Type B pancreatic cell (in vitro differentiated cells): ENCODE measurements at places on chromosomes 7 and 10. TPM values are rescaled to one million over a fixed set of nuclear protein-coding genes. Genes with fewer than 3 reads are reported as not detected.

DNA sequence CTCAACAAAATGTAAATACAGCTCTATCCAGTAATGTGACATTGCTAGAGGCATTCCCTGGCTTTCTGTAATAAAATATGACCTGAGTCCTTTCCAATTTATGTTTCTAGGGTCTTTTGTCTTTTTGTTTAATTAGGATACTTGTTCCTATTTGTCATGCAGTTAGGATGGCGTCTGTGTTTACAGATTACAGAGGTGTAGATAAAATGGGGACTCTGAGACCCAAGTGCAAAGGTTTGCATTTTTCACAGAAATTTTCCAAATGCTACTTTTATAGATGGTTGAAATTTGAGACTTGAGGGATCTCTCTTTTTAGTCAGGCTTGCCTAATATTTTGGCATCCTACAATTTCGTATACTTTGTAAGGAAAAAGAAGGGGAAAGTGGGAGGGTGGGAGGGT, 332.4 kb downstream of the PTEN start:
- no peak for DNase-seq

DNA sequence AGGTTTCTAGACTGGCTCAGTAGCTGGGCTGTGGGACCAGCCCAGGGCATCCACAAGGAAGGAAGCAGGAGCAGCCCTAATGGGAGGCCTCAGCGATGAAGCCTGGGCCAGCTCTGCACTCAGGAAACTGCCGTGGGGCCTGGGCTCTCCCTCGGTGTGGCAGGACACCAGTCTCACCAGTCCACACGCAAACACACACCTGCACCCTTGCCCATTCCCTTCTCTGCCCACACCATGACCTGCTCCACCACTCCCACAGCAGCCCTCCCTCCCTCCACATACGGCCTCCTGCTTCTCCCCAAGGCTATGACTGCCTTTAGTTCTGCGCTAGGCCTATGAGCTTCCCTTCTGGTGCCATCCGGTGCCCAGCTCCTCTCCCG, 7.1 kb downstream of the FGF8 start:
- no peak for DNase-seq

- DNase-seq, result no peak
These were observed 596.5 kb downstream of the NXPH1 start for GRCh38 chr7:9029681-9030530.

- no peak for DNase-seq
These were observed 6.0 kb downstream of the IL15RA start for GRCh38 chr10:5971315-5971832.

WDR86 gene
- total RNA-seq, result 13.0 and 83.0 TPM in 2 replicates

DNA sequence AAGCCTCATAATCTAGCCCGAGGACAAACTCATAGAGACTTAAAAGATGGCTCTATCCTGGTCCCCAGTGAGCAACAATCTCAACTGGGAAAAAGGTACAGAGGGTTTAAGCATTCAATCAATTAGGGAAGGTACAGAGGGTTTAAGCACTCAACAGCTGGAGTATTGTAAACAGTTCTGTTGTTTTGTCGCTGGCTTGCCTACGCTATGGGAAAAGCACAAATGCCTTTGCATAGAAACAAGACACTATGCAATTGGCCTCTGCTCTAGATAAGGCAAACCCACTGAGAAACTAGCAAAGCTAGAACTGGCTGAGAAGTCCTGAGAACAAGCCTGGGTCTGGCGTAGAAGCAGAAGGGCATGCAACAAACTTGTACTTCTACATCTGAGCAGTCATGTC, 69.3 kb downstream of the GFRA1 start:
- DNase-seq, result no peak

DNA sequence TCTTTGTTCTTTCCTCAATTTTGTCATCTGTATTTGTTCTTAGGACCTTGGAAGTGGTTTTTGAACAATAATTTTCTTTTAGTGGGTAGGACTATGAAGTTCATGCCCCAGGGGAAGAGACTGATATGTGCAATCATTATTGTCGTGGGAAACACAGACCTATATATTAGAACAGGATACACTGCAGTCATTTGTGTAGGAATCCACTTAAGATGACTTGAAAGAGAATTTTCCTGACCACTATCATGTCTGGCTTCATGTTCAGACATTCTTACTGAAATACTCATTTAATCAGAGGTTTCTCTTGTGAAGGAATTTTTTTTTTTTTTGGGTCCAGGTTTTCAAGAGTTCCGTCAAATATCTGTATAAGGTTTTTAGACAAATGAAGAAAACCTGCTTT, 163.6 kb downstream of the SUGCT start:
- DNase-seq, result no peak

DNA sequence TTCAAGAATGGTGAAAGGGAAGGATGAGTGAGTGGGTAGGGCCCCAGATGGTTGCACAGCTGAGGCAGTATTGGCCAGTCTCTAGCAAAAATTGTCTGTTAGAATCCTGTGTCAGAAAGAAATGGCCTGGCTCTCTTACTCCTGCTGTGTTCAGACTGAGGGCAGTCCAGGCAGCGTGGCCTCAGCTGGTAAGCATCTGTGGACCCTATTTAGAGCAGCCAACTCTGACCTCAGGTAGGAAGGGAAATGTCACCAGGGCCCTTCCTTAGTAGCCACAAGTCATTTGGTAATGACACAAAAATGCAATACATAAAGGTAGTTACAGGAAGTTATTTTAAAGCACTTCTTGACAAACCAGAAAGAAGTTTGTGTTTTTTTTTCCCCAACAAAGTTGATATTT, 1194.7 kb downstream of the CNTNAP2 start:
- no peak for DNase-seq

OPN4 gene
- total RNA-seq, result not detected in 2 replicates
